GM06990 (cell line): ENCODE measurements at places on chromosomes 11 and 22.
A peak's percentile ranks its signal among the peaks of the same experiment; 100 is the strongest.

GRCh38 chr11:33329705-33330329 is 72.6 kb downstream of the HIPK3 start:
- DNase-seq: no peak

DNA sequence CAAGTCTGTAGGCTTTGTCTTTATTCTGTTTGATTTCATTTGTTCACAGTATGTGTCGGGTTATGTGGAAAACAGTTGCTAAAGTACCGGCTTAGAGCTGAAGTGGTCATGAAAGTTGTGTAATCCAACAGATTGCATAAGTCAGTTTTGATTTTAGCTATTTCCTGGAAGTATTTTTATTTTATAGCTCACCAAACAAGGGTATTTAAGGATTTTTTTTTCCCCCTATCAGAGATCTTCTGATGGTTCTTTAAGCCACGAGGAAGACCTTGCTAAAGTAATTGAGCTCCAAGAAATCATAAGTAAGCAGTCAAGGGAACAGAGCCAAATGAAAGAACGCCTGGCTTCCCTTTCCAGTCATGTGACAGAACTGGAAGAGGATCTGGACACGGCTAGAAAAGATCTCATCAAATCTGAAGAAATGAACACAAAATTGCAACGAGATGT is 55.9 kb downstream of the PPFIA1 start:
- DNase-seq: no peak

- no peak for DNase-seq
These were observed 12.5 kb downstream of the SRPRA start for GRCh38 chr11:126256216-126256615.

DNA sequence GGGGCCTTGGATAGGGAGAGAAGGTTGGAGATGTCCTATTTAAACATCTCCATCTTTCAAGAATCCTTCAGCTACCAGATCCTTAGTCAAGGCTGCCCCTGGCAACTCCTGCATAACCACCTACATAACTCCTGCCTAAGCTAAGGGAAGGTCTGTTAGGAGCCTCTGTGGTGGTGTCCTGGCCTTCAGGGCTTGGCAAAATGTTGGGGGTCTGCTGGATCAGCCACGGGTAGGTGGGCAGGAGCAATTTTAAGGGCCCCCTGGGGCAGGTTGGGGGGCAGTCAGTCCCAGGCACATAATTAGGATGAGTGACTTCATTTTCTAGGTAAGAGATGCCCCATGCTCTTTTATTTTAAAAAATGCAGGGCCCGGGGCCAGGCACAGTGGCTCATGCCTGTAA is 25.9 kb downstream of the USH1C start:
- no peak for DNase-seq

DNA sequence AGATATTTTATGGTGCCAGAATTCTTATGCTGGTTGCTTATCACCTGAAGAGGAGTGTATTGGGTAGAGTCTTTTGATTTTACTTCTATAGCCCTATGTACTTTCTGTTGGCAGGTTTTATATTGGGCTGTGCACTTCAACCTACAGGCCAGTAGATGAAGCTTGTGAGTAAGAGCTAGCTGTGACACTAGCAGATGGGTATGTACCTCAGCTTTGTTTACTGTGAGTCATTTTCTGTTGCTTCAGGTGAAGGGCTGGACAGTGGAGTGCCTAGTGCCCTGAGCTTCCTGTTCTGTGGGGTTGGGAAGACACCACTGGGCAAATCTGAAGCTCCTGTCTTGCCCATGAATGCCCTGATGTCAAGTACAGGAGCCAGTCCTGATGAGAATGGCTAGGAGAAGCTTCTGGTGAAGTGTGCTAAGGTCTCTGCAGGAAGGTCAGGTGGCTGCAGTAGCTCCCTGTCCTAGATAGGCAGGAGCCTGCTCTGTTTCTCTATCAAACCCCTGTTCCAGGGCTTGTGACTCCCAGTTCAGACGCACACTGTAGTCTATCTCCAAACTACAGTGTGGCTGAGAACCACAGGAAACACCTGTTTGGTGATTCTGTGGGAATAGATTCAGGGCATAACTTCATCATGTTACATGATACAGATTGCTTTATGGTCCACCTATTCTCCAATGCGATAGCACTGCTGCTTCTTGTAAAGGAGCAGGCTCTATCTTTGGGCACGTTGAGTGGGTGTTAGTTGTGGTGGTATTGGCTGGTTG is 755.7 kb downstream of the KCNA4 start:
- no peak for DNase-seq

DNA sequence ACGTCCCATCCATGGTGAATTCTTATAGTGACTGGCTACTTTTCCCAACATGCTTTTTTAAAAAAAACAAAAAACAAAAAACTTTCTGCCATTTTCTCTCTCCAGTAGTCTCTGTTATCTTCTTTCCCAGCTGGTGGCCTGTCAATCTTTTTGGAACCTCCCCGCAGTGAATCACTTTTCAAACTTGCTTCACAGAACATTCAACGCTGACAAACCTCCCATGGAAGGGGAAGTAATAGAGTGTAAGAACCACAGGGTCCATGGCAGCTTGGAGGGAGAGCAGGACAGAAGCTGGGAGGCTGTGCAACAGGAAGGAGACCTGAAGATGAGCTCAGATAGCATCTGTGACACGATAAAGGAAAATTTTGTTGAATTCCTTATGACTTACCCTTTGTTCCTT is 9.8 kb upstream of the CECR2 start:
- DNase-seq: no peak

DNA sequence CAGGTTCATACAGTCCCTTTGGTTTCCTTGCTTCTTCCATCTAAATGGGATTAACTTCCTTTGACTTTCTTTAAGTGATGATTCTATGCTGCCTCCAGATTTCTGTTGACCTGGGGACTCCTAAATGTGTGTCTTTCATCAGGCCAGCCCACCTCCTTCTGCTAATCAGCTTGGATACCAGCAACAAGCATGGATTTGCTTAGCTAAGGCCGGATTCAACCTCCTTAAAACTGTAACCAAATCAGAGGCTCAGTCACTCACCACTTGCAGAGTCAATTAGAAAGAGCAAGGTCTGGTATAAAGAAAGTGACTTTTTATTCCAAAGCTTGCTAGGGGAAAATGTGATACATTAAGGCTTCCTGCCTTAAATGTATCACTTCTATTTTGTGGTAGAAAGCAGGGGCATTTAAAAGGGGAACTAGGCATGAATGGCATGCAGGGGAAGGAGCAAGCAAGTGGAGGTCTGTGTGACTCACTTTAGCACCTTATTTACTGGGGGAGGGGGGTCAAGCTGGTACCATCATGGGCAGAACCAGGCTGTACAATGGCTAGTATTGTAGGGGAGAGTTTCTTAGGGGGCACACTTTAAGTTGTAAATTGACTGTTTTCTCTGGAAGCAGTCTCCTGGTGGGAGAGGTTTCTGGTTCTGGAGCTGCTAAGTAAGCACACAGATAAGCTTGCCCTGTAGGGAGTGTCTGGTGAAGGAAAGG is 239.0 kb upstream of the PDGFD start:
- DNase-seq: no peak

DNA sequence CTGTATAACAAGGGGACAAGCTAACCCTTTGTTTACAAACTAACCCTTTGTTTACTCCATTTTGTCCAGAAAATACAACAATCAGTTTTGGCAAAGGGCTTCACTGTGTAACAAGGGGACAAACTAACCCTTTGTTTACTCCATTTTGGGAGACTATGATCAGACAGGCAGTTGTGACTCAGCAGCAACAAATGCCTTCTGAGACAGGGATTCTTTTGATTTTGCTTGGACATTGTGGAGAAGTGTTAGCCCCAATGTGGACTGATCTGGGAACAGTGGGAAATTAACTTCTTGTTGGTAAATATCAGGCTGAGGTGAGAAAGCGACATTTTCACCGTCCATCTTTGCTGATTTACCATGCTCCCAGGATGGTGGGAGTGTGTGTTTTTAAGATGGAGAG is 983 bp downstream of the EHF start:
- DNase-seq: no peak

GRCh38 chr22:49305214-49305965 is 522.3 kb downstream of the BRD1 start:
- DNase-seq: peak; percentile 48

GRCh38 chr11:59845399-59845798 is at the start of gene CBLIF:
CBLIF (minus strand) TSS chr11:59845499; CDS start chr11:59845453, 46 bp downstream.
- no peak for DNase-seq

DNA sequence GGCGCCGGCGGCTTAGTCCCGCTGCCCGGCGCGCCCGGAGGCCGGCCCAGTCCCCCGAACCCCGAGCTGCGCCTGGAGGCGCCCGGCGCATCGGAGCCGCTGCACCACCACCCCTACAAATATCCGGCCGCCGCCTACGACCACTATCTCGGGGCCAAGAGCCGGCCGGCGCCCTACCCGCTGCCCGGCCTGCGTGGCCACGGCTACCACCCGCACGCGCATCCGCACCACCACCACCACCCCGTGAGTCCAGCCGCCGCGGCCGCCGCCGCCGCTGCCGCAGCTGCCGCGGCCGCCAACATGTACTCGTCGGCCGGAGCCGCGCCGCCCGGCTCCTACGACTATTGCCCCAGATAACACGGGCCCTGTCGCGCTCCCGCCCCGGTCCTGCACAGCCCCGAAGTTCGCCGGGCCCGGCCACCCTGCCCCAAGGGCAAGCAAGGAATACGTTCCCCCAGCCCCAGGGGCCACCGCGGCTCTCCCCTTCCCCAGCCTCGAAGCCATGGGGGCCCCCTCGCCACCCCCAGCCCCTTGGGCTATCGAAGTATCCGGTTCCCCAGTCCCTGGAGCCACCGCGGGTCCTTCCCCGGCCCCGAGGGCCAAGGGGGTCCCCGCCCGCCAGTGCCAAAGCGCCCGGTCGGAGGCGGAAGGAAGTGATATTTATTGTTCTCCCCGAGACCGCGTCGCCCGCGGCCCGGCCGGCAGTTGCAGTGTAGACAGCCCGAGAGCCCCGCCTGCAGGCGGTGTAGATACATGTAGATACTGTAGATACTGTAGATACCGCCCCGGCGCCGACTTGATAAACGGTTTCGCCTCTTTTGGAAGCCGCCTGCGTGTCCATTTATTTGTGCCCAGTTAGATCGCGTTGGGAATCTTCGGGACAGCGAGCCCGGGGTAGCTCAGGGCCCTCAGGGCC is 6.2 kb downstream of the TBX1 start:
- peak; percentile 43 for DNase-seq

DNA sequence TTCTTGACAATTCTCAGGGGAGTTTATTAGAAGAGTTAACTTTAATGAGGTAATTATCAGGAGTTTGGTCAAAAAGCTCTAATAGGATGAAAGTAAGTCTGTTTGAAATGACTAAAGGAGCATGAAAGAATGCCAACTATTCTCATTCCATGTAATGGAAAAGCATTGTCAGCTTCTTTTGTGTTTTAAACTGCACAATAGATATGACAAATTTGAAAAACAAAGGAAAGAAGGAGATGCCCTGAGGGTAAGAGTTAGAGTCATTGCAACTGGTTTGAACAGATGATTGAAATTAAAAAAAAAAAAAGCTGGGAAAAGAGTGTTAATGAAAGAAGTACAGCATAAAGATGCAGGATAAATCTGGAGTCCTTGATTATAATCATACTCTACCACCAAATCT is 296.8 kb upstream of the FOLH1 start:
- no peak for DNase-seq
